Osteoblast (primary cell): ENCODE measurements at places on chromosomes 5 and 9. TPM values are rescaled to one million over a fixed set of nuclear protein-coding genes. Genes with fewer than 3 reads are reported as not detected.
A peak's percentile ranks its signal among the peaks of the same experiment; 100 is the strongest.

SH3GL2 gene
- under 0.01 and 0.29 TPM in 2 replicates for total RNA-seq

AK6 gene
- 13.6 and 19.9 TPM in 2 replicates for total RNA-seq

GRCh38 chr5:65128226-65128625 is 353.5 kb downstream of the ADAMTS6 start:
- peak overlapping the region; percentile 94 for H3K27ac ChIP-seq
- DNase-seq: no peak
- peaks cover 31% of the 10 kb centered on the region for H3K4me1 ChIP-seq
- no peaks in the 10 kb centered on the region for H3K36me3 ChIP-seq
- no peaks in the 10 kb centered on the region for H3K27me3 ChIP-seq

- no peaks in the 10 kb centered on the region for H3K4me1 ChIP-seq
- H3K27me3 ChIP-seq: no peaks in the 10 kb centered on the region
- H3K27ac ChIP-seq: no peak overlapping the region
- H3K36me3 ChIP-seq: no peaks in the 10 kb centered on the region
- no peak for DNase-seq
- H3K4me3 ChIP-seq: no peak overlapping the region
Measured at GRCh38 chr5:13470975-13471374, 473.5 kb downstream of the DNAH5 start.

DNA sequence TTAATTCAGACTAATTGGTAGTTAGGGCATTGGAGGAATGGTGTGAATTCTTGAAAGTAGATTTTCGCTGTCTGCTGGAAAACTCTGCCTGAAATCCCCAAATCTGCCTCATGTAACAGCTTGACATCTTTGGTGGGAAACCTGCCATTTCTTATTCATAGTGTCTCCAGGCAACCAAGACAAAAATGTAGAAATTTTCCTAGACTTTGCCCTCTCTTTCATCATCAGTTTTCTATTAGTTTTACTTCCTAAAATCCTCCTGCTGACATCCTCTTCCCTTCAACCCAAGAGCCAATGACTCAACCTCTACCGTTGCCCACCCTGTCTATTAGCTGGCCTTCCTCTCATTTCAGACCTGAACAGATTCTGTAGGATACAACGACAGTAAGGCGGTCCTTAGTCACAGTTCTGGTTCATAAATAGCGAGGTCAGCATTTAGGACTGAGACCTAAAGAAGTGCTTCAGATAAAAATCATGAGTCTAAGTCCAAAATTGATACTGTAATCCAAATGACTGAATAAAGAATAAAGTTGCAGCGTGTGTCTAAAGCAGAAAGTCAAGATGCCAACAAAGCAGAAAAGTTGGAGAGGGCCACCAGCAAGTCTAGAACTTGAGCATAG is 133.9 kb downstream of the MUSK start:
- H3K27me3 ChIP-seq: no peaks in the 10 kb centered on the region
- no peaks in the 10 kb centered on the region for H3K36me3 ChIP-seq
- H3K27ac ChIP-seq: no peak overlapping the region
- DNase-seq: no peak

- H3K4me1 ChIP-seq: no peaks in the 10 kb centered on the region
- H3K4me3 ChIP-seq: no peak overlapping the region
- no peak for DNase-seq
- H3K36me3 ChIP-seq: no peaks in the 10 kb centered on the region
- H3K27ac ChIP-seq: no peak overlapping the region
- H3K27me3 ChIP-seq: no peaks in the 10 kb centered on the region
Measured at GRCh38 chr9:27653957-27654356, 80.7 kb upstream of the C9orf72 start.

DNA sequence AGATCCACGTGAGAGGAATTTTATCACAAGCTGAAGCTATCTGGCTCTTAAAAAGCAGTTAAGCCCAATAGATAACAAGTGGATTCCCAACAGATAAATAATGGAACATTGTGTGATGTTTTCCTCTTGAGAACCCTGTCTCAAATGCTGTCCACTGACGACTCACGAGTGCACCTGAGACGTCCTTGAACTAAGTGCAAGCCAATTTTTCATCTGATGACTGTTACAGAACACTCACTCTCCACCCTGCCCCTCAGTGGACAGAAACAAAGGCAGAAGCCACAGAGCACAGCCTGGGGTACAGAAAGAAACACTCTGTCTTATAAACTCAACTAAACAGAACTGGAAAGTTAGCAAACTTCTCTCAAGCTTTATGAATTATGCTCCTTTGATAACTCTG is 199.5 kb downstream of the KCNN2 start:
- H3K27me3 ChIP-seq: no peaks in the 10 kb centered on the region
- no peak overlapping the region for H3K27ac ChIP-seq
- no peaks in the 10 kb centered on the region for H3K4me1 ChIP-seq
- no peak for DNase-seq
- no peak overlapping the region for H3K4me3 ChIP-seq

- DNase-seq: no peak
- H3K4me1 ChIP-seq: peaks cover 19% of the 10 kb centered on the region
- H3K36me3 ChIP-seq: no peaks in the 10 kb centered on the region
- no peak overlapping the region for H3K27ac ChIP-seq
- no peaks in the 10 kb centered on the region for H3K27me3 ChIP-seq
- H3K4me3 ChIP-seq: no peak overlapping the region
Measured at GRCh38 chr5:157468293-157468965, 8.4 kb downstream of the NIPAL4 start.
